ENCODE measurements at places on chromosomes 7 and 10. TPM values are rescaled to one million over a fixed set of nuclear protein-coding genes. Genes with fewer than 3 reads are reported as not detected.

CRYGN gene
- total RNA-seq, result not detected

POMZP3 gene
- total RNA-seq, result 20.9 TPM

DNA sequence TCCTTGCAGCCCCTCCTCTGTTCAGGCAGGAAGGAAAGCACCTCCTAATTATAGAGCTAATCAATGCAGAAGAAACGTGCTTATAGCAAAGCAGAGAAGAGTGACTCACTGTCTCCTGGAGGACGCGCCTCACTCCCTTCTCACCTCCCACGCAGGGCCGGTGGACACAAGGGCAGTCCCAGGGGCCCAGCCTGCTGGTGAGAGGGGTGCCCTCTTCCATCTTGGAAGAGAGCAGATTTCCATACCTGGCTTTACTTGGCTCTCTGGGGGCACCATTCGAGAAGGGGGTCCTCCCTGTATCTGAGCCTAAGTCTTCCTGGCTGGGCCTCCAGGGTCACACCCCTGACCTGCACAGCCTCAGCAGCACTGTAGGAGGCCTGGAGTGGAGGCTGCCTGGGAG lies 55.8 kb downstream of the RASGEF1A start:
- no peaks in the 10 kb centered on the region for H3K4me1 ChIP-seq
- H3K4me3 ChIP-seq, result no peak overlapping the region
- no peak overlapping the region for H3K27ac ChIP-seq
- peaks cover 1% of the 10 kb centered on the region for H3K27me3 ChIP-seq
- no peaks in the 10 kb centered on the region for H3K36me3 ChIP-seq
- peak; percentile 27 for DNase-seq

- no peaks in the 10 kb centered on the region for H3K4me1 ChIP-seq
- H3K4me3 ChIP-seq, result no peak overlapping the region
- no peaks in the 10 kb centered on the region for H3K27me3 ChIP-seq
- no peaks in the 10 kb centered on the region for H3K36me3 ChIP-seq
- H3K27ac ChIP-seq, result no peak overlapping the region
Observed at GRCh38 chr7:93678185-93678584, 103.7 kb upstream of the CALCR start.

GRCh38 chr7:76330673-76331072 lies 28.1 kb downstream of the YWHAG start:
- no peak overlapping the region for H3K4me3 ChIP-seq
- peaks cover 7% of the 10 kb centered on the region for H3K36me3 ChIP-seq
- no peak overlapping the region for H3K27ac ChIP-seq
- no peaks in the 10 kb centered on the region for H3K27me3 ChIP-seq
- DNase-seq, result no peak
